ENCODE measurements at places on chromosomes 1 and 21.

GRCh38 chr1:33606272-33606671 is 133.8 kb downstream of the ZSCAN20 start:
- no peak for DNase-seq

DNA sequence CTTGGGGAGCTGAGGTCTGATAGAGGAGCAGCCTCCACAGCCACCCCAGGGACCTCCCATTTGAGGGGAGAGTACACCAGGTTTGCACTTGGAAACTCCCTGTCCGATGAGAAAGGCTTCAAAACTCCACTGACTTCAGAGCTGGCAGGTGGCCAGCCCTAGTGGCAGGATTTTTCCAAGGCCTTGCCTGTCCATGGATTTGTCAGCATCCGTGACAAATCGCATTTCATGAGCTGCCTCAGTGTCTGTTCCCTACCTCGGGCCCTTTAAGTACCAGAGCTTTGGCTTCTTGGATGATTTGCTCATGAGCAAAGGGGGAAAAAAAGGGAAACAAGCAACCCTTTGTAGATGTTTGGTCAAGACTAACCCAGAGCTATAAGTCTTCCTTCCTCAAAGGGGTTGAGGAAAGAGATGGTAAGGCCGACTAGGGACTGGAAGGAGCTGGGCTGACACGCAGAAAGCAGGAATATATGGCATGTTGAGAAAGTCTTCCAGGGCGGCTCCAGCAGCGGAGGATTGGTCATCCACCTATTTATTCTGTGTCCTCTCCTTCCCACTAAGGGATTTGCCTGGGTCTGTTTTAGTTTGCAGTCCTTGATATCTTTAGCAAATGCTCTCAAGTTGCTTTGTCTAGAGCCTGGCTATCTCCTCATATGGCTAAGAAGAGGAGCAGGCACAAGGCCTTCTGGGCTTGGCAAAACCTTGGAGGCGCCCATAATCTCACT is 2.7 kb upstream of the HSPG2 start:
- DNase-seq: peak; percentile 85

DNA sequence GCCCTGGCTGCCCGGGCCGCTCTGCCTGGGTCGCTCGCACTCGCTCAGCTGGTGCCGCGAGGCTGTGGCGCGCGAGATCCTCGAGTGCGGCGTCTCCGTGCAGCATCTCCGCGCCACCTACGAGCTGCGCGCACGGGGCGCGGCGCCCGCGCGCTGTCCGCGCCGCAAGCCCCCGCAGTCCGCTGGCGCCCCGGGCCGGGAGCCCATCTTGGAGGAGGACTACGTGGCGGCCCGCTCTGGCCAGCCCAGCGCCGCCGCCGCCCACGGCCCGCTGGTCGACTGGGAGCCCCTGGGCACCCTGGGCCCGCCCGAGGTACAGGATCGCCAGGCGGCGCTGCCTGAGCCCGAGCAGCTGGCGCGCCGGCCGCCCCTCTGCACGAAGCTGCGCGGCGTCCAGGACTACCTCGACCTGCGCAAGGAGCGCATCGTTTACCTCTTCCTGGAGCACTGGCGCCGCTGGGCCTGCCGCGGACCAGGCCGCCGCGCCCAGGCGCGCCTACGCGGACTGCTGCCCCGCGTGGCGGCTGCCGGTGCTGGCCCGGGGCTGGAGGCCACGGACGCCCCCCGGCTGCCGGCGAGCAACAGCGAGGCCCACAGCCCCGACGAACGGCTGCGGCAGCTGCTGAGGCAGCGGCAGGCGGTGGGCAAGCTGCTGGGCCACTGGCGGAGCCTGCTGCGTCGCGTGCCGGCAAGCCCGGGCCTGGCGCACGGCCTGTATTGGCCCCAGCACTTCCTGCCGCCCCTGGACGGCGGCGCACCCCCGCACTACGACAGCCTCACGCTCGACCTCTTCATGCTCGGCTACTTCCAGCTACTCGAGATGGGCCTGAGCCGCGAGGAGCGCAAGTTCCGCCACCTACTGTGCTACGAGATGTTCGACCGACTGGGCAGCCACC is 10.9 kb downstream of the TNFRSF25 start:
- DNase-seq: no peak

GRCh38 chr1:218748071-218748470 is 402.9 kb downstream of the TGFB2 start:
- no peak for DNase-seq

DNA sequence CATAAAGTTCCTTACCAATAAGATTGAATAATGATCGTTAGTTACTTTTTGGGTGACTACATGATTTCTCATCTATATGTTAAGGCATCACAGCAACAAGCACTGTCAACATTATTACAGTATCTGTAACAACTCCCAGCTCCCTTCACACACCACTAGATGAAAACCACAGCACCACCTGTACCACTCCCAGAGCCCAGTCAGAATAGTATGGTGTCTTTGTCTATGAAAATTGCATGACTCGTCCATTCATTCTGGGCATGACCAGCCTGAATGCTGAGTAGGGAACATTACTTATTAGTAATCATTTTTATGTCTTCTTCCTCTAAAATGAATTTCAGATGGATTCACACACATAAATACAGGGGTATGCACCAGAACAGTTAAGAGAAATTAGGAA is 7.0 kb downstream of the OLFML2B start:
- peak; percentile 46 for DNase-seq

DNA sequence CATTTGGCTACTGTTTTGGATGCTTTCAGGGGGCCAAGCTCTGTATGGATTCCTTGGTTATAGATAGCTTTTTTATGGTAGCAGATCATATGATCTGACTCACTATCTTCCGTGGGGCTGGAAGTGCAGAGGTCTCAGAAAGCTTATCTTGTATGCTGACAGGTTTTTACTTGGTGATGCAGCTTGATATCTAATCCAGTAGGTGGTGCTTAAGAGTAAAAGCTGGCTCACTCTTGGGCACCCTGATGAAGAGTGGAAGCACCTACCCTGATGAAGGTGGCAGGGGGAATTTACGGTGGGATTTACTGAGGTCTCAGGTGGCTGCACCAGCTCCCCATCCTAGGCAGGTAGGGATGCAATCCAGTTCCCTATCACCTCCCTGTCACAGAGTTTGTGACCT is 151.2 kb downstream of the PTBP2 start:
- DNase-seq: no peak

DNA sequence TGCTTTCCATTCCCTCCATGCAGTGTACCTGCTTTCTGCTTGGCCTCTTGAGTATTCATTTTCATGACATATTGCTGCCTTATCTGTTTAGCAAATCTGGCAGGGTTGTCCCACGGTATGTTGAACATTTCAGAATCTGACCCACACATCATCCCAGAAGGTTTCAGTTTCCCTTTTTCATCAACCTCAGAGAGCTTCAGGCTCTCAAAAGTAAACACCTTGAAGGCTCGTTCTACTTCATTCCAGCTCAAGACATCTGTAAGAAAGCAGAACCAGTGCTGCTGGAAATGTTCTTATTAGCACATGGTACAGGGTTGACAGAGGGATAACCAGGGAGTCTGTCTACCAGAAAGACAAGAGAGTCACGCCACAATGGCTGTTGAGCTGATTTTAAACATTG is 103.6 kb downstream of the SPAG17 start:
- DNase-seq: no peak

DNA sequence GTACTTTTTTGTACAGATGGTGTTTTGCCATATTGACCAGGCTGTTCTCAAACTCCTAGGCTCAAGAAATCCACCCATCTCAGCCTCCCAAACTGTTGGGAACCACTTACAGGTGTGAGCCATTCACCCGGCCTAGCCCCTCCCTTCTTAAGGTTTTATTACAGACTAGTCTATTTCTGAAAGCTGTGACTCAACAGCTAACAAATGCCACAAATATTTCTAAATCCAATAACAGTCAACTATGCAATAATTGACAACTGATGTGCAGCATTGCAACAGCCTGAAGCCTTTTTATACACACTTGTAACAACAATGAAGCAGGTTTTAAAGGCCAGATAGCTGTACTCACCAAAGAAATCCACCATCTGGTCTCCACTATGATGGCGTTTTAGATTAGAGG is 51.4 kb downstream of the GRIK1 start:
- DNase-seq: no peak

DNA sequence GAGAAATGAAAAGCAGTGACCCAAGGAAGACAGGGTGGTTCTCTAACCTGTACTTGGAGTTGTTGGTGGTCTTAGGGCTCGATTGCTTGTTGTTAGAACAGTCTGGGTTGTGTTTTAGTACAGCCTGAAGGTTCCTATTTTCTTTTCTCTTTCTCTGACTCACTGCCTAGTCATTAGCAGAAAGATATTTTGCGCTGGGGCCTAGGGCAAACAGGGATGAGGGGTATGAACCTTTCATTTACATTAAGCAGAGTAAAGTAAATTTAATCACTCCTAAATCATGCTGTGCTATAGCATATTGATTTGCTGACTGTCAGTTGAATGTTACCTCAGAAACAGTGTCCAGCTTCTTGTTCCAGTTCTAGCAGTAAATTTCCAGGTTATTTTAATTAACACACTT is 197.2 kb downstream of the RWDD3 start:
- DNase-seq: no peak

- DNase-seq: no peak
These were observed 44.6 kb downstream of the MAN1C1 start for GRCh38 chr1:25661043-25661815.

GRCh38 chr1:22275626-22276395 is 132.9 kb upstream of the WNT4 start:
- peak; percentile 55 for DNase-seq

- no peak for DNase-seq
These were observed 17.0 kb downstream of the TNNT2 start for GRCh38 chr1:201360486-201360885.

DNA sequence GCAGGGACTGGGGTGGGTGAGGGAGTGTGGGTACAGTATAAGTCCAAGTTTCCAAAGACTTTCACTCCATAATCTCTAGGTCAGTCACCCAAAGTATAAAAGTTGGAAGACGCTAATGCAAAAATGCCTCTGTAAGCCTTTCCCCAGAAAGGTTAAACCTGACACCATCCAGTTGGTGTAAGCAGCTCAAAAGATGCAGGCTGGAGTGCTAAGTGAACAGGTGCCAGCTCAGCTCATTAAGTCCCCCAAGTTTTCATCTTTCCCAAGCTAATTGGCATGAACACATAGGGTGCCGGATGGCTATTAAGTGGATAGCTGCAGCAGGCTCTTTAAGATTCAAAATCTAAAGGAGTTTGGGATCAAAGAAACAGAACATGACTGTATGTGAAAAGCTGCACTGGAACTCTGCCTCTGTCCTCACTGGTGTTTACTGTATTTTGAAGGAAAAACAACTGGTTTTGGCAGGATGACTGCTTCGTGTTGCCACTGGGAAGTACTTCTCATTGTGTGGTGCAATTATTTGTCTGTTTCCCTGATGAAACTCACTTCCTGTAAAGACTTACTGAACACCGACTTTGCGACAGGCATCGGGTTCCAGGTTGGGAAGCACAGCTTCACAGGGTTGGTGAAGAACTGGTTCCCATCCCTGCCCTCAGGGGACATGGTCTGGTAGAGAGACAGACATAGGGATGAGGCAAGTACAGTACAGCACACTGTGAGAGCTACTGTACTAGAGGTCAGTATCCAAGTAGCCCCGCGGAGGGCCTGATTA is 152.7 kb downstream of the DAB1 start:
- DNase-seq: no peak

DNA sequence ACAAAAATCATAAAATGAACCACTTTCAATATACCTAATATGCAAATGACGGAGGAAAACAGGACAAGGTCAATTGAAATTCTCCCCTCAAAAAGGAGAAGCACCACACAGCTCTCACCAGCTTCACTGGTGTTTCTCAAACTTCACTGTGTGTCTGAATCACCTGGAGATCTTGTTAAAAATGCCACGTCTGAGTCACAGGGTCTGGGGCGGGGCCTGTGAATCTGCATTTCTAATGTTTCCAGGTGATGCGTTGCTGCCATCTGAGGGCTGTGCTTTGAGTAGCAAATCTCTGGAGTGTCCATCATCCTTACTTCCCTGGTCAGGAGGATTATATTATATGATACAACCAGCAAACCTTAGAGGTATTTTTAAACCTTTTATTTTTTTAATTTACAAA is 9.0 kb downstream of the CLDN19 start:
- DNase-seq: peak; percentile 46

- DNase-seq: no peak
These were observed 327.1 kb downstream of the PCP4 start for GRCh38 chr21:40194185-40194980.

GRCh38 chr1:226135059-226135651 is 51.4 kb downstream of the ACBD3 start:
- no peak for DNase-seq

- DNase-seq: no peak
These were observed 588.3 kb downstream of the LMO4 start for GRCh38 chr1:87916965-87917364.

- DNase-seq: peak; percentile 56
These were observed 19.3 kb downstream of the C1orf167 start for GRCh38 chr1:11781297-11781696.

DNA sequence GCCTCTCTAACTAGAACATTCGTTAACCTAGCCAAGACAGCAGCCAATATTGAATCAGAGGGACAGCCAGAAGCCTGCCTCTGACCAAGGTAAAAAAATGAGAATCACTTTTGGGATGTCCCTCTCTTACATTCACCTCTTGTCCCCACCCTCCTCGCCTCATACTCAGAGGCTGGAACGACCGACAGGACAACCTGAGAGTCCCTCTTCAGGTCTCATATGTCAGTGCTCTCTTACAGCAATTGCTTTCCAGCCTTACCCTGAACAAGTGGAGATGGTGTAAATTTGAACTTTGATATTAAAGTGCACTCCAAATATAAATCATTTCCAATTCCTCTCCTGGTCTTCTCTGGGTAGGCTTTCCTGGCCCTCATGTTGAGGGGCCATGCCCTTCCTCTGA is 327.5 kb downstream of the KCTD3 start:
- no peak for DNase-seq

- no peak for DNase-seq
These were observed 115.7 kb downstream of the NEK7 start for GRCh38 chr1:198272492-198272891.
